ENCODE measurements at places on chromosomes 5 and 9.

- no peak for DNase-seq
Observed at GRCh38 chr5:17277907-17278306, 60.5 kb downstream of the BASP1 start.

DNA sequence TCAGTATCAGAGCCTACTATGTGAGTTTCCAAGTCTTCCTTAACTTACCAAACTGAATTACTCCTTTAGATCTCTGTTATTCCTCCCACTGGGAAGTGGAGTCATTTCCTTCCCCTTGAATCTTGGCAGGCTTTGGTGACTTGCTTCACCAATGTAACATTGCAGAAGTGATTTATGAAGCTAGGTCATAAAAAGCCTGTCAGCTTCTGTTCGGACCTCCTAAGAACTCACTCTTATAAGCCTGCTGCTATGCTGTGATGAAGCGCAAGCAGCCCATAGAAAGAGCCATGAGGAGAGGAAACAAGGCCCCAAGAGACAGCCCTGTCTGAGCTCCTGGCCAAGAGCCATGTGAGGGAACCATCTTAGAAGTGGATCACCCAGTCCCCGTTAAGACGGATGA is 14.2 kb upstream of the FOXB2 start:
- DNase-seq = no peak

GRCh38 chr9:12735665-12736064 is 39.2 kb upstream of the LURAP1L start:
- DNase-seq = no peak

GRCh38 chr5:23352446-23352845 is 155.0 kb upstream of the PRDM9 start:
- DNase-seq = no peak

GRCh38 chr5:22514231-22514630 is 338.9 kb downstream of the CDH12 start:
- DNase-seq = no peak

- DNase-seq = no peak
Observed at GRCh38 chr9:121610638-121610953, 40.8 kb upstream of the DAB2IP start.

DNA sequence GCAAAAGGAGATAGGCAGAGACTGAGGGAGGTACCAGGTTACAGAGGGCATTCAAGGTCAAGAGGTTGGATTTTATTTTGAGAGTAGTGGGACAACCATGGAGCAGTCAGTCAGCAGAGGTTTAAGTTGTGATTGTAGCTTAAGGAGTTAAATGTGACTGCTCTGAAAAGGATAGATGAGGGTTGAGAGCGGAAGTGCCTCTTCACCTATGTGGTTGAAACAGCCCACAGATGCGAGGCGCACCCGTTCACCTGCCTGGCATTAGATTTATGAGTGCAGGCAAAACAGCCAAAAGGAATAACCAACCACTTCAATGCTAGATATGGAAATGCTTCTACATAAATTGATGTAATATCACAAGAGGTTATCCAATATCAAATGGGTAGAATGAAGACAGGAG is 8.4 kb downstream of the ZNF474 start:
- DNase-seq = no peak

- no peak for DNase-seq
Observed at GRCh38 chr5:145976431-145977155, 40.2 kb downstream of the SH3RF2 start.

DNA sequence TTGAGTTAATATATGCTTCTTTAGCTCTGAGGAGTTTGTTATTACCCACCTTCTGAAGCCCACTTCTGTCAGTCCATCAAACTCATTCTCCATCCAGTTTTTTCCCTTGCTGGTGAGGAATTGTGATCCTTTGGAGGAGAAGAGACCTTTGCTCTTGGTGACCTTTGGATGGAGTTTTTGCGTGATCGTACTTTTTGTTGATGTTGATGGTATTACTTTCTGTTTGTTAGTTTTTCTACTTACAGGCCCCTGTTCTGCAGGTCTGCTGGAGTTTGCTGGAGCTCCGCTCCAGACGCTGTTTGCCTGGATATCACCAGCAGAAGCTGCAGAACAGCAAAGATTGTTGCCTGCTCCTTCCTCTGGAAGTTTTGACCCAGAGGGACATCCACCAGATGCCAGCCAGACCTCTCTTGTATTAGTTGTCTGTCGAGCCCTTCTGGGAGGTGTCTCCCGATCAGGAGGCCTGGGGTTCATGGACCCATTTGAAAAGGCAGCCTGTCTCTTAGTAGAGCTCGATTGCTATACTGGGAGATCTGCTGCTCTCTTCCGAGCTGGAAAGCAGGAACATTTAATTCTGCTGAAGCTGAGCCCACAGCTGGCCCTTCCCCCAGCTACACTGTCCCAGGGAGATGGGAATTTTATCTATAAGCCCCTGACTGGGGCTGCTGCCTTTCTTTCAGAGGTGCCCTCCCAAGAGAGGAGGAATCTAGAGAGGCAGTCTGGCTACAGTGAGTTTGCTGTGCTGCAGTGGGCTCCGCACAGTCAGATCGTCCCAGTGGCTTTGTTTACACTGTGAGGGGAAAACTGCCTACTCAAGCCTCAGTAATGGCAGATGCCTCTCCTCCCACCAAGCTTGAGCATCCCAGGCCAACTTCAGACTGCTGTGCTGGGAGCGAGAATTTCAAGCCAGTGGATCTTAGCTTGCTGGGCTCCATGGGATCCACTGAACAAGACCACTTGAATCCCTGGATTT is 445.5 kb downstream of the MAN2A1 start:
- no peak for DNase-seq

GRCh38 chr9:123867034-123867433 is 62.9 kb downstream of the DENND1A start:
- DNase-seq = no peak

DNA sequence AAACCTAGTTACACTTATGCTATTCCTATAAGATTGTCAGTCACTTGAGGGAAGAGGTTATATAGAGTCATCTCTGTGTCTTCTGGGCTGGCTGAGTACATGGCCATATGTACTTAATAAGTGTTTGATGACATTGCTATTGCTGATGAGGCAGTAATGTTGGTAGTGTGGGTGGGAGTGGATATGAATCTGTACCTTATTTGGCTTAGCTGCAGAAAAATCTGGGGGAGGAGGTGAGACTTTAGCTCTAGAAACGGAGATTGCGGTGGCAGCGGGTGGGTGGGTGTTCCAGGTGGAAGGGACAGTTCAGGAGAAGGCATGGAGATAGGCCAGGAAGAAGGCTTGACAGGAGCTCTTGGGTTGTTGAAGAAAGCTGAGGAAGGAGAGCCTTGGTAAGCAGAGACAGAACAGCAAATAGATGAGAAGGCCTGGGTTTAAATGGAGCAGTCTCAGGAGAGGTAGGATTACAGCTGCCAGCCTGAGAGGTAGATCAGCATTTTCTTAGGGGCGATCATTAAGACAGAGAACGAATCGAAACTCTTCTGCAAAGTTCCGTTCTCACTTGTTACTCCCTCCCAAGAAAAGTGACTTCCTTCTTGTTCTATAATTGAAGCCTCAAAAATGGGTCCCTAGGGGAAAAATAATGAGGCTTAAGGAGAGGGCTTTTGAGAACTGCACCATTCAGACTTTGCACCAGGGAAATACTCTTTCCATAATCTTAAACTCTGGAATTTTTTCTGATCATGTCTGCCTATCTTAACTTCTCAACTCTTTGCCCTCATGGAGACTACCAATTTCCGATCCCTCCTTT is 160.5 kb downstream of the UNC13B start:
- no peak for DNase-seq

DNA sequence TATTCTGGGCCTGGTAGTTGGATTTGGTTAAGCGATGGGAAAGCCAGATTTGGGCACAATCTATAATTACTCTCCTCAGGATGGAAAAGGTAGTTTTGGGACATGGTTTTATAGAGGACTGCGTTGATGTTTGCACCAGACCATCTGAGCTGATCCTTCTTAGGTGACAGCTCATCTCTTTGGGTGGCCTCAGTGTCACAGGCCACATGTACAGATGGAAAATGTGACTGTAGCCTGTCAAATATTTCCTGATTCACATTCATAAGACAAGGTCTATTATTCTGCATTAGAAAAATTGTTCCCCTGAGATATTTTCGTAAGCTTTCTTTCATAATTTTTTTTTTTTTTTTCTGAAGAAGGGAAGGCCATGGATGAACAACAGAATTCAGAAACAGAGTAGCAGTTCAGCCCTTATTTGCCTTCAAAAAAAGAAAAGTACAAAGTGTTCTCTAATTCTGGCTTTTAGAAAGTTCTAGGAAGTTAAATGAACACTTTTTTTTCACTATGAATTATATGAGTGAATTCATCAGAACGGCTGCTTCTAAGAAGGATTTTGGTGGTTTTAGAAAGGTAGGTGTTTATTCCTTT is 81.0 kb downstream of the NNT start:
- no peak for DNase-seq

GRCh38 chr9:17993024-17993423 is 414.2 kb downstream of the SH3GL2 start:
- DNase-seq = no peak

DNA sequence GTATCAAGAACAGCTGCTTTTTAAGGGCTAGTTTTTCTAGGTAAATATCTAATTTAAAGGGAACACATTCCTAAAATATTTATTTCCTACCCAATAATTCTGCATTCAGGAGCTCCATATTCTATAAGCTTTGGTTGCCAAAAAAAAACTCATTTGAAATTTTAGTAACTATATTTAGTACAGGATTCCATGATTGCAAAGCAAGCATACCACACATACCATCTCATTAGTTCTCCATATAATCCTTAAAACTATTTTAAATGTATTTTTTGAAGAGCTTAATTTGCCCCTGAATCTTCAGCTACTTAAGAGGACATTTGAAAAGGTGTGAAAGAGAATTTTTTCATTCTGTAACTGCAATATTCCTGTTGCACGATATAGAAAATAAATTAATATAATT is 877.0 kb downstream of the NR2F1-AS1 start:
- DNase-seq = no peak

DNA sequence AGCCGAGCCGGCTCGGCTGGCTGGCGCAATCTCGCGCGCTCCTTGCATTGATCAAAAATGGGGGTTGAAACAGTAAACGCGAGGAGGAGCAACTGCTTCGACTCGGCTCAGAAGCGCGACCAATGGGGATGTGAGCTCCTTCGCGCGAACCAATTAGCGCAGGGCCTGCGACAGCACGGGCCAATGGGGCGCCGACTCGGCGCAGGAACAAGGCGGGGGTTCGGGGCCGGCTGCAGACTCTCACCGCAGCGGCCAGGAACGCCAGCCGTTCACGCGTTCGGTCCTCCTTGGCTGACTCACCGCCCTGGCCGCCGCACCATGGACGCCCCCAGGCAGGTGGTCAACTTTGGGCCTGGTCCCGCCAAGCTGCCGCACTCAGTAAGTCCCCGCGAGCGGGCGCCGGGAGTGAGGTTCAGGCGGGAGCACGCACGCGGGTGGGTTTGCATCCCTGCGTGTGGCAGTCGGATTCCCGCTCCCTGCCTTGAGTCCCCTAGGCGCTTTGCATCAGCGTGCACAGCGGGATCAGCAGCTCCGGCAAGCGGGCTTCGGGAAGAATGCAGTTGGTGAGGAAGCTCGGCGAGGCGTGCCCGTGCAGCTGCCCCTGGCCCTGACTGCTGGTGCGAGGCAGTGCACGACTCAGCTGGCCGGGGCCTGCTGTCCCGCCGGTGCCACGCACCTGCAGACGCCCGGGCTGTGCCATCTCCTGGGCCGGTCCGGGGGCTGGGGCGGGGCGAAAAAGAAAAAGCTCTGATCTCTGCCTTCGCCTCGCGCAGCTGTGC is at the start of gene PSAT1:
PSAT1 (plus strand) TSS at position 233 of the 779 bp plus-strand sequence; CDS start at position 319, 86 bp downstream.
- peak; percentile 97 for DNase-seq

GRCh38 chr9:16031486-16031885 is 478.6 kb downstream of the CCDC171 start:
- DNase-seq = no peak
